ENCODE measurements at places on chromosomes 13 and 19.

- DNase-seq: no peak
These were observed 58.2 kb downstream of the NUFIP1 start for GRCh38 chr13:44930963-44931623.

GRCh38 chr13:88107570-88107969 lies 436.4 kb downstream of the SLITRK5 start:
- no peak for DNase-seq

GRCh38 chr19:49875857-49876421 lies 1.2 kb downstream of the AKT1S1 start:
- no peak for DNase-seq

GRCh38 chr19:43351998-43352746 lies 1.3 kb upstream of the CD177 start:
- DNase-seq: no peak

DNA sequence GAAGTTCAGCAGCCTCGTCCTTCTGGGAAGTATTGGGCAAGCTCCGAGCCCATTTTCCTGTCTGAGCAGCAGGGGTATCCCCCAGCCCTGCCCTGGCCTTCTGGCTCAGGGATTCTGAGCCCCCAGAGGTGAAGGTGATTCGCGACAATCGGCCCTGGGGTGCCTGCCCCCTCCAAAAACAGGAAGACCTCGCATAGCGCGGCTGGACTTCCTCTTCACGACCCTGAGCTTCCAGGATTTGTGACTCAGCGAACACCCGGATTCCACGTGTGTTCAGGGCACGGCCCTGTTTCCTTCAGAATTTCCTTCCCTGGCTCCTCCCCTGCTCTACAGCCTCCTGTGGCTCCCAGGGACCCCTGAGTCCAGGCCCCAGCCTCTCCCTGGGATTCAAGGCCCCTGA lies at the start of gene SEMA6B:
Gene SEMA6B (minus strand): TSS at position 116 of the 400 bp plus-strand sequence. CDS start 1,227 bp downstream, outside the sequence.
- no peak for DNase-seq

- no peak for DNase-seq
These were observed 7.6 kb downstream of the AKT2 start for GRCh38 chr19:40277356-40278059.

GRCh38 chr19:9620842-9621155 lies 233 bp downstream of the ZNF561 start:
- DNase-seq: no peak

DNA sequence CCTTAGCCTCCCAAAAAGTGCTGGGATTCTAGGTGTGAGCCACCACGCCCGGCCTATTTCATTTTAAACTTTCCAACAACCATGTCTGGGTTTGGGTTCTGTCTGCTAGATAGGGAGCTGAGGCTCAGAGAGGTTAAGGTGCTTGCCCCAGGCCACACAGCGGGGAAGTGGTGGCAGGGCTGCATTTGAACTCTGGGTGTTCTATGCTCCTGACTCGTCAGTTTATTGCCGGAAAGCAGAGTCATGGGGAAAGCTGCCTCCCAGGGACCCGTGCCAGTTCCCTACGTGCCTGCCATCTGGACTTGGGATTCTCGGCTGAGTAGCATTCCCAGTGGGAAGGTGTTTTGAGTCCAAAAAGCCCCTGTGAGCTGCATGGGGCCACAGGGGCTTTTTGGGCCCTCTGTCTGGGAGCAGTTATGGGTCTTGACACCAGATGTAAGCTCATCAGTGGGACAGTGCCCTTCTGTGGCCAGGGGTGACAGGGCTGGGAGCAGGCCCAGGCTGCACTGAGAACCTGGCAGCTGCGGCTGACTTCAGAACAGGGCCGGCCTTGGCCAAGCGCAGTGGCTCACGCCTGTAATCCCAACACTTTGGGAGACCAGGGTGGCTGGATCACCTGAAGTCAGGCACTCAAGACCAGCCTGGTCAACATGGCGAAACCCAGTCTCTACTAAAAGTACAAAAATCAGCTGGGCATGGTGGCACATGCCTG lies 10.9 kb downstream of the RFX1 start:
- no peak for DNase-seq

DNA sequence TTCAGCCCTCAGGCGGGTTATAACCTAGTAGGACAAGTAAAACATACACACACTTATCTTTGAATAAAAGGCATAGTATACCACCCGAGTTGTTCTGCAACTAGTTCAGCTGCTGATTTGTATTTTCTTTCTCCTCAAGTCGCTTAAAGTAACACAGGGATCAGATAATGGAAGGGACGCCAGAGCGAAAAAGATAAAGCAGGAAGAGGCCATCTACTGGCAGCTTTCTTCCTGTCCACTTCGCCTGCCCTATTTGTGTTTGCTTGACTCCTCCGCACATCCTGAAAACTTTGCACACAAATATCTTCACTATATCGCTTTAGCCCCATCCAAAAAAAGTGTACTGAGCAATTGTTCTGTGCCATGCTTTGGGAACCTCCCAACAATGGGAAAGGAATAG lies 238.0 kb upstream of the SOX21 start:
- no peak for DNase-seq

DNA sequence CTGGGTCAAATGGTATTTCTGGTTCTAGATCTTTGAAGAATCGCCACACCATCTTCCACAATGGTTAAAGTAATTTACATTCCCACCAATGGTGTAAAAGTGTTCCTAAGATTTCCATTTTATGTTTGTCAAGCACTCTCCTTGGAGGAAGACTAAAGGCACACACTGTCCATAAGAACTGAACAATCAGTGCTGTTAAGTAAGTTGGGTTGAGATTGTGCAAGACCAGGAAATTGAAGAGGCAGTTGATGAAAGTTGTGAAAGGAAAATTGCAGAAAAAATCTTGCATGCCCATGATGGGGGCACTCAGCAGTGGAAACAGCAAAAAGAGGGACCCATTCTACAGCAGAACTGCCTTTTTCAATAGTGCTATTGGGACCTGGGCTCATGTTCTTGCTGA lies 323.6 kb downstream of the DLEU7 start:
- DNase-seq: no peak

- no peak for DNase-seq
These were observed 14.7 kb downstream of the ZNF787 start for GRCh38 chr19:56106397-56106849.

- DNase-seq: no peak
These were observed 1576.5 kb downstream of the PCDH9 start for GRCh38 chr13:65653613-65654012.

- DNase-seq: no peak
These were observed 79.7 kb downstream of the GADD45B start for GRCh38 chr19:2555422-2556220.

DNA sequence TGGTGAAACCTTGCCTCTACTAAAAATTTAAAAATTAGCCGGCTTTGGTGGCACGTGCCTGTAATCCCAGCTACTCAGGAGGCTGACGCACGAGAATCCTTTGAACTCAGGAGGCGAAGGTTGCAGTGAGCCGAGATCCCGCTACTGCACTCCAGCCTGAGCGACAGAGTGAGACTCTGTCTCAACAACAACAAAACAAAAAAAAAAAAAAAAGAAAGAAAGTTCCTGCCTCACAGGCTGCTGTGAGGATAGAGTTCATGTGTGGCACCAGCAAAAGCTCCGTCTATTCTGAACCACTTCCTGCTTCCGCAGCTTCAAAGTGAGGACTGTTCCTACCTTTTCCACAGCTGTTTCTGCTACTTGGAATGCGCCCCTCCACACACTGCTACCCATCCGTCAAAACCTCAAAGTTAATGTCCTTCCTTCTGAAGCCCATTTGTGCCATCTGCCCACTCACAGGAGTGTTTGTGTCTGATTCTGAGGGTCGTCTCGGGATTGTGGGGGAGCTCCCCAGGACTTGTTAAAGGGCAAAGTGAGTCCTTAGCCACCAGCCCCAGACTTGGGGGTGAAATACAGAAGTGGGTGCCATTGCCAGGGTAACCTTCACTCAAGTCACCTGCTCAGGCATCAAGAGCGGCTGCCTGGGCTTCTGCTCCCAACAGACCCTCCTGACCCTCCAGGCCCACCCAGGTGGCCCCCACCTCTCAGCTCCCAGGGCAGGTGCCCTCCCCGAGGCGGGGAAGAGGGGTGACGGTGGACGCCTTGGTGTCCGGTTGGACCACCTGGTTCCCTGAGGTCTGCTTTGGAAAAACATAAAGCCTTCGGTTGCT lies 2.9 kb downstream of the MFSD12 start:
- DNase-seq: no peak

- DNase-seq: no peak
These were observed 505 bp downstream of the ZSWIM4 start for GRCh38 chr19:13795595-13796300.

DNA sequence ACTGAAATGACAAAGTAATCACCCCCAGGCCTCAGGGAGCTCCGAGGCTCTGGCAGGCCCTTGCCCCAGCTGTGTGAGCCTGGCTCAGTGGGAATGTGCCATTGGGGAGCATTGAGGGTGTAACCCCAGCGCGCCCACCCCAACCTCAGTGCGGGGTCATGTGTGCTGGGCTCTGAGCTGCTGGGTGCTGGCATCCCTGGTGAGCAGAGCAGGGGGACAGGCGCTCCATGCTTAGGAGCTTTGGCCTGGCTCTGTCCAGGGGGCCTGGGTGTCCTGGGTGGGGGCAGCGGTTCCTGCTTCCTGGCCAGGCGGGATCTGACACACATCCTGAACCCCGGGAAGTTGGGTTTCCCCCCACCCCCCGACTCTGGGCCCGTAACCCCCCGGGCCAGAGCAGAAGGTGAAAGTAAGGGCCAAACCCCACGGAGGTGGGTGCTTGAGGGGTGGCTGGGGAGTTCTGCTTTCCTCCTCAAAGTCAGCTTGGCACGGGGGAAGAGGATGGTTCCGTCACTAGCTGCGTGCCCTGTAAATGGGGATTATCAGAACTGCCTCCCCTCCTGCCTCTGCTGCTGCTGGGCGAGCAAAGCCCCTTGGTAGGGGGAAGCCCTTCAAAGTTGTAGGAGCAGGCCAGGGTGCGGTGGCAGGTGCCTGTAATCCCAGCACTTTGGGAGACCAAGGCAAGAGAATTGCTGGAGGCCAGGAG lies 1.7 kb downstream of the LRP3 start:
- no peak for DNase-seq

DNA sequence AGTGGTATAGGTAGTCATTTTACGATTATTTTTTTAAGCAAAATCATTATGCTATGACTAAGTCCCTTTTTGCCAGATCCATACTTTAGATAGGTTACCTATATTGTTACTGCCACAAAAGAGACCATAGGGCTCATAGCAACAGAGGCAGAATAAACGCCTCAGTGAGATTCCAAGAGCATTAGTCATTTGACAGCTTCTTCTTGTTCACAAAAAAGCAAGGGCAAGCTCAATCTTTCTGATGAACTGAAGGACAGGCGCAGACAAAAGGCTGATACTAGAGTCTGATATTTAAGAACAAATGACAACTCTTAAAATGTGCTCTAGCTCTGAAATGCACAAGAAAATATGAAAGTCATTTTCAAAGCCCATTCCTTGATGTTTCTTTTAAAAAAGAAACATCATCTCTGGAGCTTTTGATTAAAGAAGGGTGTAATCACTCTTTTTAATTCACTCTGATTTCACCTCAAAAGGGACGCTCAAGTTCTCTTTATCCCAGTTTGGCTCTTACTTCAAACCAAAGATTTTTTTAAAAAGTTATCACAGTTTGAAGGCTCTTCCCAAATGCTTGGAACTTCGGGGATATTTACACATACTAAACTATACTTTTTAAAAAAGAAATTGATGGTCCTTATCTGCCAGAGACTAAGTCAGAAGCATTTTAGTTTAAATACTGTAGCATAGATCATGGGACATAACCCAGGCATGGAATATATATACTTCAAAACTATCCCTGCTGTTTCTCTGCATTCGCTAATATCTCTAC lies 187.2 kb downstream of the EFNB2 start:
- DNase-seq: no peak

GRCh38 chr19:2015608-2015950 lies at the start of gene BTBD2:
Gene BTBD2, minus strand, starts transcription at chr19:2015714. Its CDS starts 11 bp downstream, at chr19:2015703.
- peak; percentile 11 for DNase-seq

- no peak for DNase-seq
These were observed at the start of gene ETV2 for GRCh38 chr19:35641515-35642151. Gene ETV2, plus strand, starts transcription at chr19:35641745. Its CDS starts 716 bp downstream, at chr19:35642461.

- no peak for DNase-seq
These were observed 109.9 kb downstream of the FRY start for GRCh38 chr13:32141462-32141861.

DNA sequence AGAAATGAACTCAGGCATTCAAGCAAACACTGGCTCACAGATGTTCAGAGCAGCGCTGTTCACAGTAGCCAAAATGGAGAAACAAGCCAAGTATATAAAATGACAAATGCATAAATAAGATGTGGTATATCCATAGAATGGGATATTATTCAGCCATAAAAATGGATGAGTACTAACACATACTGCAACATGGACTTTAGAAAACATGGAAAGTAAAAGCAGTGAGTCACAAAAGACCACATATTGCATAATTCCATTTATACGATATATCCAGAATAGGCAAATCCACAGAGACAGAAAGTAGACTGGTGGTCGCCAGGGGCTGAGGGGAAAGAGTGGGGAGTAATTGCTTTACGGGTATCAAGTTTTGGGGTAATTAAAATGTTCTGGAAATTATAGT lies 6.6 kb downstream of the ZNF837 start:
- DNase-seq: no peak

DNA sequence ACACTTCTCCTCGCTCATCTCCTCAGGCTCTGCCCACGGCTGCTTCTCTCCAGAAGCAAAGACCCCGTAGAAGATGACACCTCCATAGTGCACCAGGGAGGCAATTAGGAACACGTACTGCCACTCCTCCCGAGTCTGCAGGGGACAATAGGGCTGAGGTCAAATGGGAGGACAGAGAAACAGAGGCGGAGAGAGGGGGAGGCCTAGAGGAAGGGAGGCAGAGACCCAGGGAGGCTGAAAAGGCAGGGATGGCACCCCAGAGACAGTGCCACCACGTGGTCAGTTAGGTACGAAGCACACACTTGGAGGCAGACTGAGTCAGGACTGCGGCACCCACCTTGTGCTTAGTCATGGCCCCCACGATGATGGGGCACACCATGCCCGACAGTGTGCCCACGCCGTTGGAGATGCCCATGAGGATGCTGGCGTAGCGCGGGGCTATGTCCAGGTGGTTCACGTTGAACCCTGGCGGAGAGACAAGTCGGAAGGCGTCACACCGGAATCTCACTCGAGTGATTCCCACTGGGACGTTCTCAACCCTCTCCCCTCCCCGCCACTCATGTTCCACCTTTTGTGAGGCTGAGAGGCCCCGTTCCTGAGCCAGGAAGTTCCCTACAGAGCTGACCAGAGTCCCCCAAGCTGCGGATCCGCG lies 5.6 kb downstream of the GFY start:
- DNase-seq: no peak

DNA sequence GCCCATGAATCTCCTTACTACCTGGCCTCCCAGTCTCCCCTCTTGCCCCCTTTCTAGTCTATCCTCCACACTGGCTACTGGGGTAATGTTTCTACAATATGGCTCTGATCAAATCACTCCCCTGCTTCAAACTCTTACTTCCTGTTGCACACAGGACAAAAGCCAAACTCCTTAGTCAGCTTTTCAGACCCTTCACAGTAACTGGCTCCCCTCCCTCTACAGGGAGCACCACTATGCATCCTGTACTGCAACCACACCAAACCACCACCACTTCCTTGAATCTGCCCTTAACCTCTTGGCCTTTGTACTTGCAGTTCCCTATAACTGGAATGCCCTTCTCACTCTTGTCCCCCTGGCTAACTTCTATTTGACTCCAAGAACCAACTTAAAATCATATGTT lies 32.2 kb downstream of the DEDD2 start:
- DNase-seq: no peak

GRCh38 chr19:33865306-33865705 lies 68.6 kb downstream of the KCTD15 start:
- no peak for DNase-seq
